Heart right ventricle (tissue), 16 donors: ENCODE measurements at places on chromosomes 7 and 10. TPM values are rescaled to one million over a fixed set of nuclear protein-coding genes. Genes with fewer than 3 reads are reported as not detected.

GRCh38 chr7:156984174-156984891, 26.1 kb downstream of the MNX1 start:
- no peak overlapping the region for H3K4me3 ChIP-seq
- no peak for DNase-seq
- no peak overlapping the region for H3K27ac ChIP-seq
- no peaks in the 10 kb centered on the region for H3K4me1 ChIP-seq
- H3K36me3 ChIP-seq: no peaks in the 10 kb centered on the region

DNA sequence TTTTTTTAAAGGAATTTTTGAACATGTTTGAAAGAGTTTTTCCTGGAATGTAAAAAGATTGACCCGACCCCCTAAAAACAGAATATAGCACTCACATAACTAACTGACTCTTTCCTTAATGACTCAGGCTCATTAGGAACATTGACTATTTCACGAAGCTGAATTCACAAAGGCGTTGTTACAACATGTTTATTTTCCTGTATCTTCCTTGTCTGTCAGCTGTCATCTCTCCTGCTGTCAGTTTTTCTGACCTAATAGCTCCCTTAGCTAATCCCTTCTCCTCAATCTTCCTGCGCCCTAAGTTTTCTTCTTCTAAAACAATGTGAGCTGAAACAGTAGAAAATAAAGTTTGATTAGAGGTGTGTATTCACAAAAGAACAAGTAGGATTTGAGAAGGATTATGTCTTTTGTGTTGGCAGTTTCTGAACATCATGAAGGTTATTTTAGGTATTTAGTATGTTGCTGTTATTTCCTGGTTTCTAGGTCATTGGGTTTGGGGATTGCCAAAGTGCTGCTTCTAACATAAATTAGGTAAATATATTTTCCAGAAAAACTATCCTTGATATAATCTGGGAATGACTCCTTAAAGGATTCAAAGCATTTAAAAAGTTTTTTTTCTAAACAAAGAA, 4.6 kb upstream of the MDFIC start:
- no peaks in the 10 kb centered on the region for H3K4me1 ChIP-seq
- H3K27ac ChIP-seq: no peak overlapping the region
- no peak overlapping the region for H3K4me3 ChIP-seq
- H3K36me3 ChIP-seq: no peaks in the 10 kb centered on the region

GRCh38 chr7:11300241-11300640, 326.6 kb downstream of the PHF14 start:
- DNase-seq: no peak
- no peak overlapping the region for H3K27ac ChIP-seq
- H3K4me3 ChIP-seq: no peak overlapping the region
- H3K4me1 ChIP-seq: no peaks in the 10 kb centered on the region
- H3K27me3 ChIP-seq: no peaks in the 10 kb centered on the region

DNA sequence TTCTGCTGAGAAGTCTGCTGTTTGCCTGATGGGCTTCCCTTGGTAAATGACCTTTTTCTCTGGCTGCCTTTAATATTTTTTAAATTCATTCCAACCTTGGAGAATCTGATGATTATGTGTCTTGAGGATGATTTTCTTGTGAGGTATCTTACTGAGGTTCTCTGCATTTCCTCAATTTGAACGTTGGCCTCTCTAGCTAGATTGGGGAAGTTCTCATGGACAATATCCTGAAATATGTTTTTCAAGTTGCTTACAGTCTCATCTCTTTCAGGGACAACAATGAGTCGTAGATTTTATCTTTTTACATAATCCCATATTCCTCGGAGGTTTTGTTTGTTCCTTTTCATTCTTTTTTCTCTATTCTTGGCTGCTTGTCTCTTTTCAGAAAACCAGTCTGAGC, 208.4 kb downstream of the KIF20B start:
- H3K36me3 ChIP-seq: no peaks in the 10 kb centered on the region
- H3K27me3 ChIP-seq: no peaks in the 10 kb centered on the region
- peak overlapping the region; percentile 10 for H3K27ac ChIP-seq

- no peak overlapping the region for H3K4me3 ChIP-seq
- H3K36me3 ChIP-seq: no peaks in the 10 kb centered on the region
- H3K4me1 ChIP-seq: no peaks in the 10 kb centered on the region
- H3K27ac ChIP-seq: no peak overlapping the region
- no peak for DNase-seq
These were observed 303.4 kb downstream of the WDR37 start for GRCh38 chr10:1359626-1359955.

- no peaks in the 10 kb centered on the region for H3K27me3 ChIP-seq
- DNase-seq: no peak
- H3K27ac ChIP-seq: peak overlapping the region; percentile 59
- no peak overlapping the region for H3K4me3 ChIP-seq
These were observed 4.3 kb downstream of the NCOA4 start for GRCh38 chr10:46026106-46026505.

DNA sequence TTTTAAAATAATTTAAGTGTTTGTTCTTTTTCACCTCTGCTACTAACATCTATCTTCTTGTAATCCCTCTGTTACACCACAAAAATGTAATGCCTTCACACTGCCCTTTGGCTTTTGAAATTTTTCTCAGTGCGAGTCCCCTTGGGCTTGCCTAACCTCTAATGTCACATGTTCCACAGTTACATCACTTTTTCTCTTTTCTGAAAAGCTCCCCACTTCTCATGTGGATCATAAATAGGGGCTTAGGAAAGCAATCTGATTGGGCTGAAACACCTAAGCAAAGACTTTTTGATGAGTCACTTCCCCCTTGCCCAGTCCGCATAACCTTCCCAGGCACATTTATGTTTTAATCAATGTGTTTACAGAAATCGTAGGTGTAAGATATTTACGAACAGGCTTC, 288.2 kb downstream of the IPMK start:
- H3K36me3 ChIP-seq: no peaks in the 10 kb centered on the region
- H3K27ac ChIP-seq: no peak overlapping the region
- H3K4me1 ChIP-seq: no peaks in the 10 kb centered on the region

DNA sequence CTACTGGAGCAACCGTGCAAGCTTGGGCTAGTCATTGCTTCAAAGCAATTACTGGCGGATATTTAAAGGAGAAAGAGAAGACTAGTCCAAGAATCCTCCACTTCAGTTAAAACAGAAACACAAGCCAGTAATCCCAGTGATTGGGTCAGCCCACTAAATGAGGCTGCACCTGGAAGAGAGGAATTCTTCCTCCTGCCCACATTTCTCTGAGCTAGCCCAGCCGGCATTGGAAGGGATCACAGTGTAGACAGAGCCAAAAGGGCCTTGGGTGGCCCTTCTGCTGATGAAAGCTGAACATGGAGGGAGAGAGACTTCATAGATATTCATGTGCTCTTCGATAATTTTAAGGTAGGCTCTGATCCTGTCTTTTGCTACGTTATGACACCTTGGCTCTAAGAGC, 228.4 kb downstream of the KIAA1217 start:
- H3K27ac ChIP-seq: no peak overlapping the region
- H3K27me3 ChIP-seq: no peaks in the 10 kb centered on the region
- H3K4me1 ChIP-seq: no peaks in the 10 kb centered on the region
- H3K36me3 ChIP-seq: peaks cover 78% of the 10 kb centered on the region
- DNase-seq: no peak
- no peak overlapping the region for H3K4me3 ChIP-seq

- H3K4me3 ChIP-seq: no peak overlapping the region
- no peak for DNase-seq
- no peak overlapping the region for H3K27ac ChIP-seq
- no peaks in the 10 kb centered on the region for H3K27me3 ChIP-seq
These were observed 56.1 kb downstream of the ZNF783 start for GRCh38 chr7:149317986-149318672.

DNA sequence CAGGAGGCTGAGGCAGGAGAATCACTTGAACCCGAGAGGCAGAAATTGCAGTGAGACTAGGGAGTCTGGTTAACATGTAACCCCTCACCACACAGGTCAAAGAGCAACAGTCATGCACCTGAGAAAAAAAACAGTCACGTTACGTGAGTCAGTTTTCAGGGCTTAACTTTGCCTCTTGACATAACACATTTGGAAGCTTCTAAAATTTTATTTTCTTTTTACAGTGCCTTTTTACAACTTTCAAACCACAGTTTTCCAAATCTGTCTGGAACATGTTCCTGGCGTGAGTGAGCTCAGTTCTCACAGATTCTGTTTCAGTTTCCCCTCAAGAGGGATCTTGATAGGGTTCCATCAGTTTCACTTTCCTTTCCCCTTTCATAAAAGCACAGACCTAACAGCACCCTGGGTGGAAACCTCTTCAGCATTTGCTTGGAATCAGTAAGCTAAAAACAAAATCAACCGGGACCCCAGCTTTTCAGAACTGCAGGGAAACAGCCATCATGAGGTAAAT, 4.4 kb downstream of the IFIT3 start:
- peak overlapping the region; percentile 59 for H3K4me3 ChIP-seq
- H3K36me3 ChIP-seq: no peaks in the 10 kb centered on the region
- DNase-seq: peak; percentile 53
- H3K27ac ChIP-seq: peak overlapping the region; percentile 57
- no peaks in the 10 kb centered on the region for H3K27me3 ChIP-seq

DNA sequence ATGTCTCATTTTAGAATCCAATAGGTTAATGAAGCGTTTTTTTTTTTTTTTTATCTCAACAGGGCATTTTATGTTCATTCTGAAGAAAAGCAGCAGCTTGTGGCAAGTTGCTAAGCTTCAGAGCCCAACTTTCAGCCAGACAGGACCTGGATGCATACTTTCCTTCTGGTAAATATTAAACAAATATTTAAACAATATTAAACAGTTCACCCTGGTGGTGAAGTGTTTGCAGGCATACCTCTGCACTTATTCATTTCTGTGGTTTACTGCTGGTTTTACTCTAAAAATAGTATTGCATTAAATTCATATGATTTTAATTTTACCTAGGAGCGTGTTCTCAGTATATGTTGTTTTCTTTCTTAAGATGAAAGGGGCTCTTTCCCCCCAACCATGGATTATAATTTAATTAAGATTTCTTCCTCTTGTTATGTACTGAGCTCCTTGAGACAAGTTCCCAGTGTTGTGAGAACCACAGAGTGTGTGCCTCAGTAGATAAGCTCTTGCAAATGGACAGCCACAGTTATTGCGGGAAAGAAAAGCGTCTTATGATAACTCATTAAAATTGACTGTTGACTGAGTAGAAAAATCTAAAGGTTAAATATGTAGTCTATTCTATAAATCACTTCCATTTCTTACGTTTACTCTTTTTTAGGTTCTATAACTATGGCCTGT, 155.8 kb downstream of the MALRD1 start:
- H3K27ac ChIP-seq: no peak overlapping the region
- no peaks in the 10 kb centered on the region for H3K27me3 ChIP-seq
- H3K36me3 ChIP-seq: no peaks in the 10 kb centered on the region
- no peak for DNase-seq
- H3K4me3 ChIP-seq: no peak overlapping the region

- H3K4me3 ChIP-seq: no peak overlapping the region
- no peaks in the 10 kb centered on the region for H3K27me3 ChIP-seq
- no peaks in the 10 kb centered on the region for H3K36me3 ChIP-seq
- H3K4me1 ChIP-seq: no peaks in the 10 kb centered on the region
- H3K27ac ChIP-seq: no peak overlapping the region
These were observed 274.9 kb upstream of the GALNT17 start for GRCh38 chr7:70856901-70857630.

- no peaks in the 10 kb centered on the region for H3K27me3 ChIP-seq
- no peak for DNase-seq
- no peaks in the 10 kb centered on the region for H3K4me1 ChIP-seq
- no peak overlapping the region for H3K27ac ChIP-seq
These were observed 18.3 kb upstream of the CDK6 start for GRCh38 chr7:92854501-92855238.

DNA sequence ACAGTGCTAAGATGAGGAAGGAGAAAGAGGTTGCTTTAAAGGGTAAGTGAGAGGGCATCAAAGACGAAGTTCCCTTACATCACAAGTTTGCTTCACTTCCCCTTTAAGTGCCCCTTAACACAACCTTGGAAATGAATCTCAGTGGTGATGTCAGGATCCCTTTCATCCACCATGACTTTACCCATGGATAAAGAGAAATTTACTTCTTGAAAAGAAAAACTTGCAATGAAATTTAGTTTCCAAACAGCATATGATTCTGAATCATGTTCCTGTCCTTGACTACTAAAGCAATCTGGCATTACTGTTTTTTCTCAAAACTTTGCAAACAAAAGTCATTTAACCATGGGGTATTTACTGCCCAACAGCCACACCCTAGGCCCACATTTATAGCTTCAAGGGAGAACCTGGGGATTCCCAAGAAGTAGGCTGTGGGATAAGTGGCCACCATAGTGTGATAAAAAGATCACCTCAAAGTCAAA, 135.9 kb downstream of the ITGB8 start:
- H3K36me3 ChIP-seq: no peaks in the 10 kb centered on the region
- H3K4me1 ChIP-seq: no peaks in the 10 kb centered on the region
- H3K27me3 ChIP-seq: no peaks in the 10 kb centered on the region
- H3K27ac ChIP-seq: no peak overlapping the region

- no peak overlapping the region for H3K27ac ChIP-seq
- no peaks in the 10 kb centered on the region for H3K36me3 ChIP-seq
- peaks cover 8% of the 10 kb centered on the region for H3K4me1 ChIP-seq
- H3K27me3 ChIP-seq: no peaks in the 10 kb centered on the region
- H3K4me3 ChIP-seq: no peak overlapping the region
These were observed 103.0 kb downstream of the MYOF start for GRCh38 chr10:93378997-93379730.

- peaks cover 12% of the 10 kb centered on the region for H3K4me1 ChIP-seq
- no peaks in the 10 kb centered on the region for H3K36me3 ChIP-seq
- peak; percentile 6 for DNase-seq
- no peaks in the 10 kb centered on the region for H3K27me3 ChIP-seq
- H3K27ac ChIP-seq: peak overlapping the region; percentile 66
These were observed 603.8 kb upstream of the LRRTM3 start for GRCh38 chr10:66321723-66322665.

GRCh38 chr7:16816824-16817223, 12.0 kb upstream of the AGR2 start:
- no peaks in the 10 kb centered on the region for H3K27me3 ChIP-seq
- no peak for DNase-seq
- no peak overlapping the region for H3K27ac ChIP-seq
- H3K36me3 ChIP-seq: no peaks in the 10 kb centered on the region
- H3K4me3 ChIP-seq: no peak overlapping the region

DNA sequence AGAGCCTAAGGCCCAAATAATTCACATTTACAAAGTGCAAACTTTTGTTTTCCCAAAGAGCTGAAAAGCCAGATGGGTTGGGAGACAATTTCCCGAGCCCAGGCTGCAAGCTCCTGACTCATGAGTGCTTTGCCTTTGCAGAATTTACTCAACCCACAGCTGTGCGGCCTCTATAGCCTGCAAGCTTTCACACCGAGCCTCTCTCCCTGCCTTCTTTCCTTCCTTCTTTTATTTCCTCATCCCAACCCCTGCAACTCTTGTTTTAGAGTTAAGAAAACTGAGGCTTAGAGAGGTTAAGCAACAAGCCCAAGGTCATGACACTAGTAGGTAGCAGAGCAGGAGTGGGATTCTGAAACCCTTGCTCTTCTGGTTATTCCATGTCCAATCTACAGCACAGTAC, 203.0 kb upstream of the GPR26 start:
- H3K4me1 ChIP-seq: no peaks in the 10 kb centered on the region
- DNase-seq: no peak
- no peak overlapping the region for H3K4me3 ChIP-seq
- H3K27ac ChIP-seq: no peak overlapping the region

Gene CAMK1D
- total RNA-seq: 2.0 TPM

Gene MOGAT3
- total RNA-seq: not detected

Gene MYH16
- total RNA-seq: not detected

Gene CALHM1
- not detected for total RNA-seq

Gene STOX1
- 0.42 TPM for total RNA-seq
